Metanephros (tissue), 2 donors: ENCODE measurements at places on chromosomes 3 and 15. TPM values are rescaled to one million over a fixed set of nuclear protein-coding genes. Genes with fewer than 3 reads are reported as not detected.

The ARNT2 gene
- total RNA-seq, result 42.5 TPM

The GOLGA6L22 gene
- not detected for total RNA-seq

The TP63 gene
- total RNA-seq, result 2.9 TPM

The ACAP2 gene
- 69.0 TPM for total RNA-seq

The ZNF80 gene
- total RNA-seq, result 0.06 TPM

The WDR72 gene
- 48.2 TPM for total RNA-seq

The C3orf70 gene
- total RNA-seq, result 8.8 TPM

The BCHE gene
- 10.3 TPM for total RNA-seq

The BTD gene
- 28.7 TPM for total RNA-seq

The SLC35G2 gene
- total RNA-seq, result 6.8 TPM

The AGTR1 gene
- total RNA-seq, result 22.0 TPM

The AAGAB gene
- 50.5 TPM for total RNA-seq

The RPUSD2 gene
- total RNA-seq, result 12.2 TPM

The PSTPIP1 gene
- 14.6 TPM for total RNA-seq

The SCAANT1 gene
- not detected for total RNA-seq

The FETUB gene
- total RNA-seq, result not detected

The IL17RE gene
- 4.0 TPM for total RNA-seq

The CD200 gene
- 13.4 TPM for total RNA-seq

The SENP8 gene
- 3.4 TPM for total RNA-seq

The CALML4 gene
- 15.3 TPM for total RNA-seq

The CFAP91 gene
- 12.7 TPM for total RNA-seq

The FANCD2 gene
- total RNA-seq, result 14.9 TPM

The FBN1 gene
- total RNA-seq, result 189 TPM

The THBS1 gene
- 309 TPM for total RNA-seq

The ZNF774 gene
- 1.8 TPM for total RNA-seq

The LRIG1 gene
- total RNA-seq, result 50.1 TPM

The SLC28A1 gene
- total RNA-seq, result 6.6 TPM
